ENCODE measurements at places on chromosomes 12 and 14.

GRCh38 chr14:101590062-101590461 lies 28.8 kb downstream of the DIO3 start:
- DNase-seq, result no peak

- no peak for DNase-seq
These were observed 562.2 kb downstream of the VRK1 start for GRCh38 chr14:97359341-97359740.

GRCh38 chr14:89543425-89543790 lies 126.4 kb upstream of the FOXN3 start:
- no peak for DNase-seq

GRCh38 chr14:67385618-67386017 lies 25.5 kb downstream of the EIF2S1 start:
- DNase-seq, result no peak

GRCh38 chr14:33631021-33631420 lies 319.9 kb downstream of the EGLN3 start:
- DNase-seq, result no peak

DNA sequence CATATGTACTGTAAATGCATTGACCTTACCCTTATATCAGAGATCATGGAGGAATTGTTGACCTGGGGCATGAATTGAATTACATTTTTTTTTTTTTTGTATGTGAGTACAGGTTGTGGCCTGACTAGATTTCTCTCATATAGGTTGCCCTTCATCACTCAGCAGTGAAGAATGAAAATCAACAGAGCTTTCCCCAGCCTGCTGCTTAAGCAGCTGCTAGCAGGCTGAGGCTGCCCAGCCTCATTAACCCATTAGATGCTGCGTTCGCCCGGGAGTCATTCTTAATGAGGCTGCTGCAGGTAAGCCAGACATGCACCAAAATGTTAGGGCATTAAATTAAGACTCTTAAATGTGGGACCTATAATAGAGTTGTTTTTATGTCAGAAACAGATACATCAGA lies 236.0 kb downstream of the ETNK1 start:
- no peak for DNase-seq

DNA sequence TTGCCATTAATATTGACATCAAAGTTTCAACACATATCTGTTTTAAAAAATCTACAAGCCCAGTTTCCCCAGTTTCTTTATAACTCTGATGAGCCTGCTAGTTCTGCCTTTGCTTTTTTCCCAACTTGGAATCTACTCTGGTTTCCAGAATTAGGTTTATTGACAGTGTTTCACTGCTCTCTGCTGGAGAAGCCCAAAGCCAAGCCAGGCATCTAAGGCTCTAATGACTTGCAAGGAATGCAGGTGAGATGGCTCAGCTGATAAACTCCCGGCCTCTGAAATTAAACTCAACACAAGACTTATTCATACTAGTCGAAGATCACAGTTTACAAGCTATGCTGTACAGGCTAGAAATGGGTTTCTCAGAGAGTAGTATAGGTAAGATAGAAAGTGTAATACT lies 54.3 kb downstream of the HMGA2 start:
- no peak for DNase-seq

DNA sequence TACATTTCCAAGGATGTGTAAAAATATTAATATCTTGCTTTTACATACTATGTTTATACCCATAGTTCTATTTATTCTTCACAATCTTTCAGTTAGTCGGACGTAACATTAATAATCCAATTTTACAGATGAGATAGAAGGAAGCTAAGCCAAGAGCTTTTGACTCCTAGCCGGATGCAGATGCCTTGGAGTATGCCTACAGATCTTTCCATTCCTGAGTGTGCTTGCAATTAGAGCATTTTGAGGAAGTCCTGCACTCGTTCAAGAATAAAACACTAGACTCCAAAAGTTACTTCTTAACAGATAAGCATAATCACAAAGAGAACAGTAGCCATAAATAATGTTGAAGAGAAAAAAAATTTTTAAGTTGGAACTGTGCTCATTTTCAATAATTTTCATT lies 337.6 kb upstream of the CLEC14A start:
- DNase-seq, result no peak

- DNase-seq, result no peak
These were observed 16.0 kb downstream of the ANKRD9 start for GRCh38 chr14:102493585-102493984.

DNA sequence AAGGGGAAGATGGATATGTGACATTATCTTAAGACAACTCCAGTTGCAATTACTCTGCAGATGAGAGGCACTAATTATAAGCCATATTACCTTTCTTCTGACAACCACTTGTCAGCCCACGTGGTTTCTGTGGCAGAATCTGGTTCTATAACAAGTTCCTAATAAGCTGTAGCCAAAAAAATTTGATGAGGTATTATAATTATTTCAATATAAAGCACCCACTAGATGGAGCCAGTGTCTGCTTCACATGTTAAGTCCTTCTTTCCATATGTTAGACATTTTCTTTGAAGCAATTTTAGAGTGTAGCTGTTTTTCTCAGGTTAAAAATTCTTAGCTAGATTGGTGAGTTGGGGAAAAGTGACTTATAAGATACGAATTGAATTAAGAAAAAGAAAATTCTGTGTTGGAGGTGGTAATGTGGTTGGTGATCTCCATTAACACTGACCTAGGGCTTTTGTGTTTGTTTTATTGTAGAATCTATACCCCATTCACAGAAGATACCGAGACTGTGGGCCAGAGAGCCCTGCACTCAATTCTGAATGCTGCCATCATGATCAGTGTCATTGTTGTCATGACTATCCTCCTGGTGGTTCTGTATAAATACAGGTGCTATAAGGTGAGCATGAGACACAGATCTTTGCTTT lies 36.9 kb downstream of the PSEN1 start:
- peak; percentile 50 for DNase-seq

DNA sequence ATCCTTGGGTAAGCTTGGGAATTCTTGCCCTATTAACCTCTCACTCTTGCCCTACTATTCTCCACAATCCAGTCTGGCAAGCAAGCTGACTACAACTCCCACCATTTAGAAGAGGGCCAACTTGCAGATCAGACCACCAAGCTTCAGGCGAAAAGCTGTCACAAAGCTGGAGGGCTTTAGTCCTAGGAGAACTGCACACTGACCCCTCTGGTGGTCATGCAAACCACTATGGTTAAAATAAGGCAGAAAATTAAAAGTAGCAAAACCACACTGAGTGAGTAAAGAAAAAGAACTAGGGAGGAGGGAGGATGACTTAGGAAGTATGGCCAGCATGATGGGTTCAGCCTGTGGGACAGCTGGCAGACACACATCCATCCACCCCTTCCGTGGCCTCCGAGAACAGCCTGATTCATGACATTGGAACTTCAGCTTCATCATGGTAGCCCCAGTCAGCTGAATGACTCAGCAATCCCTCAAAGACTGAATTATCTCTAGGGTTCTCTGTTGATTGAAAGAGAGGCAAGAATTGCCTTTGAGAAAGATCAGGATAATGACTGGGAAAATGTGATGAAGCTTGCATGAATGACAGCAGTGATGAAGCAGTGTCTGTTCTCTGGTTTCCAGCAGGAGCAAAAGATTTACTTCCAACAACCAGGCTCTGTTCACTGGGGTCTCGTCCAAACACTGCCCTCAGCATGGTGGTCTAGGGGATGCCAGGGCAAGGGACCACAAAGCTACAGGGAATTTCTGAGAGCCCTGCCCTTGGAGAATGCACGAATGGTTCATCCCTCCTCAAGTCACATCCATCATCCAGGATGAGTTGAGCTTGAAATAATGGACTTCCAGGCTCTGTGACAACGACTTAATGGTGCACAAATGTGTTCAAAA lies 24.4 kb downstream of the PITPNM2 start:
- DNase-seq, result no peak

DNA sequence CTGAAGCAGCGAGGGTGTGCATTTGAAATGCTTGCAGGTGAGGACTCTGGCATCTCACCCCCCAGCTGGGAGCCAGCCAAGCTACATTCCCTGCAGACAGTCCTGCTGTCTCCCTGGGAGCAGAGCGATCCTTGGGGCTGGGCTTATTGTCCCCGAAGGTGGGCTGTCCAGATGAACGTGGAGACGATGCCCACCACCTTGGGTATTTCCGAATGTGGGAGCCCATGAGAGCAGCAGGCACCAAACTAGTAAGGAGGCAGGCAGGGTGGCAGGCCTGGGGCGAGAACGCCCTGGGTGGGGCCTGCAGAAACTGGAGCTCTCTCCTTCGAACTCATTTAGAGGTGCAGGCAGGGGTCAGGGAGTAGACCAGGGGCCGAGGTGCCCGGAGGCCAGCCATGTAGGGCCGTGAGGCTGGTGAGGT lies 18.5 kb downstream of the ZBTB42 start:
- no peak for DNase-seq

- DNase-seq, result no peak
These were observed 21.4 kb downstream of the KCTD10 start for GRCh38 chr12:109455706-109456105.

DNA sequence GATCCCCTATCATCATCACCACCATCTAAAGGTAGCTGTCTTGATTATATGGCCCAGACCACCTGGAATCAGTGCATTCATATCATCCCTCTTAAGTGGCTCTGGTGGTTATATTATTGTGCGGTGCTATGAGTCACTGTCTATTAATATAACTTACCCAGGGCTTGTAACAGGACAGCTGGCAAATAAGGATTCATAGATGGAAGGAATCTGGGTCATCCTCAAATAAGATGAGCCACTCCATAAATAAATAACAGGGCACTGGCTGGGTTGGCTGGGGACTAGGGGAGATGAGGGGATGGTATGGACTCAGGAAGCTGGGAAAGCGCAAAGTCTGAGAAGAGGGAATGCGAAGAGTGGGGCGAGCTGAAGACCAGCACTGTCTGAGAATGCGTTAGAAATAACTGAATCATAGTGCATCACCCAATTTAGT lies 216.1 kb downstream of the NUAK1 start:
- DNase-seq, result no peak

- no peak for DNase-seq
These were observed 140.5 kb downstream of the SLC8A3 start for GRCh38 chr14:70048313-70048654.

GRCh38 chr12:104354868-104355570 lies 51.5 kb downstream of the EID3 start:
- no peak for DNase-seq

DNA sequence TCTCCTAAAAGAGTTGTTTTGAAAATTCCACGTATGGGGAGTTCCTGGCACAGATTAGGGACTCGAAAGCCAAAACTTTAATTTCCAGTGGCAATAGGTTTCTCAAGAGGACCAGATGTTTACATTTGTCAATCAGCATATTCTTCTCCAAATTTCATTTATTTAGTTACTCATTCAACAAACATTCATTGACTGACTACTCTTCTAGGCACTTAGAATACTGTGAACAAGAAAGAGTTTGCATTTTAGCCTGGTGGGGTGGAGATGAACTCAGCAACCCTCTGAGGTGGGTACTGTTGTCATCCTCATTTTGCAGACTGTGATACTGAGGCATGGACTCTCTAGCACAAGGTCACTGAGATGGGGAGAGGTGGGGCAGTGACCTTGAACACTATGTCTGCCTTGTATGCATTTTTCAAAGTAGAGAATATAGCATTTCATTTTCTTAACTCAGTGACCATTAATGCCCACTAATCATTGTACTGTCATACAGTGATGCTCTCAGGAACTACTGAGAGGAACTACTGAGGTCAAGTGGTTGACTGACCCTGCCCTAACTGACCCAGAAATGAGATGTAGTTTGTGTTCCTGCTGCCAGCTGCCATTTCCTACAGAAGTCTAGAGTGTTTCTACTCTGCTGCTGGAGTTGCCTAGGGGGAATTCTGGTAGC lies 2.2 kb downstream of the L3HYPDH start:
- DNase-seq, result no peak

- DNase-seq, result no peak
These were observed 226.7 kb downstream of the GXYLT1 start for GRCh38 chr12:41917938-41918341.

GRCh38 chr12:106648736-106649135 lies 65.9 kb downstream of the RFX4 start:
- no peak for DNase-seq

- no peak for DNase-seq
These were observed 314.1 kb downstream of the TMEM121 start for GRCh38 chr14:105840266-105841021.

- no peak for DNase-seq
These were observed 23.1 kb downstream of the MGAT4C start for GRCh38 chr12:86233126-86233525.

DNA sequence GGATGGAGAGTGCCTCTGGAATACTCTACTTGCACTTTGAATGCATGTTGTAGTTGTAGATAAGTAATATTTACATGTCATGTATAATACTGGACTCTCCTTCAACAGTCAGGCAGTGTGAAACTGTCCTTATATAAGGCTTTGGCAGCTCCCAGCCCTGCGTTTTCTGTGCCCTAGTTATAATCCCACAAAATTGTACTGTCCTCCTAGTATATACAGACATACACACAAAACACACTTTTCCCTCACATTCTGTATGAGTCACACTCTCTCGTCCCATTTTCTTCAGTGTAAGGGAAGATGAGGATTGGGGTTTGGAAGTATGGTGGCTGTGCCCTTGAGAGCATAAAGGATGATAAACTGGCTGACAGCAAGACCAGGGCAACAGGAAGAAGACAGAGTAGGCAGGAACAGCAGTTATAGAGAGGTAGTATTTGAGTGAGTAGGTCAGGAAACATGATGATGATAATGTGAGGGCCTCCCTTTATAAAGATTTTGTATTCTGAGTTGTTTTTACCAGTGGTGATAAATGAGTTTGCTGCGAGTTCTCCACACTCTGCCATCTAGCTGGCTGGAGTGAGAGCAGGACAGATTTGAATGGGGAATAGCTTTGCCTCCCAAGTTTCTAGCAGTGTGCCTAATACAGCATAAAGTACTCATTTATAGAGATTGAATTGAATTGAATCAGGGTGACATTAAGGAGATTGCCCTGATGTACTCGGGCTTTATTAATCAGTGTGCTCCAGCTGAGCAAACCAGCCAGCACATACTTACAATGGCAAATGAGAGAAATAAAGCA lies 5.0 kb downstream of the CREBL2 start:
- DNase-seq, result peak; percentile 25

DNA sequence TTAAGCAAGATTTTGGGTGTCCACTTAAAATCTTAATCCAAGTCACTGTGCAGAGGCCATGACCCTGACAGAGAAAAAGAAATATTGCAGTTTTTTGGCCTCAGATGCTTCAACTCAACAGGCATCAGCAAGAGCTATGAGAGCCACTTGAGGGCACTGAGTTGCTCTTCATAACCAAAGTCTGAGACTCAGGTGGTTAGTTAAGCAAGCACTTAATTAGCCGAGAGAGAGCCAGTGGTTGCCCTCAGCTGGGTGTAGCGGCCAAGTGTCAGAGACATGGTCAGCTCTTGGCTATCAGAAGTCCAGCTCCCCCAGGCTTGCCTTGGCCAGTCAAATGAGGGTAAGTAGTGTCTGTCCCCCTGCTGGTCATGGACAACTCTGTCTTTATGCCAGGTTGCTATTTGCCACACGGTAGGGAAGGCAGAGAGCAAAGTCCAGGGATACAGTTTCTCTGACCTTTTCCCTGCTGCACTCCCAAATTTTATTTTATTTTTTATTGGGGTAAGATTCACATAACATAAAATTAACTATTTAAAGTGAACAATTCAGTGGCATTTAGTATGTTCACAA lies 9.0 kb upstream of the KRT71 start:
- no peak for DNase-seq

- DNase-seq, result no peak
These were observed 120.5 kb downstream of the TMX1 start for GRCh38 chr14:51360592-51360991.

- no peak for DNase-seq
These were observed 47.7 kb downstream of the C12orf50 start for GRCh38 chr12:87981495-87981894.
